ENCODE measurements at places on chromosomes 5 and 9.

DNA sequence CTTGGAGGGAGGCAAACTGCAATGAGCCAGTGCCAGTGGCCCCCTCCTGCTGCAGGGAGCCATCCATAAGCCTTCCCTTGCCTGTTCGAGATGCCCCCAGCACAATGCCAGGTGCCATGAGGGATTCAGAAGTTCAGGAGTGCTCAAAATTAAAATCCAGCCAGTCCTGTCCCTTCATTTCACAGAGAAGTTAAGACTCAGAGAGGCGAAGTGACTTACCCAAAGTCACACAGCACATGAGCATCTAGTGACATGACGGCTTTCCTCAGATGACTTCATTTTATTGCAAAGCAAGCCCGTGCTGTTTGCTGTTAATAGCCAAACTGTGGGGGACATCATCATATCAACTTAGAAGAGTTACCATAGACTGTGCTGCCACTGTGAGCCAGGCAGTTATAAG lies 69.3 kb upstream of the SAP30L start:
- DNase-seq, result no peak

DNA sequence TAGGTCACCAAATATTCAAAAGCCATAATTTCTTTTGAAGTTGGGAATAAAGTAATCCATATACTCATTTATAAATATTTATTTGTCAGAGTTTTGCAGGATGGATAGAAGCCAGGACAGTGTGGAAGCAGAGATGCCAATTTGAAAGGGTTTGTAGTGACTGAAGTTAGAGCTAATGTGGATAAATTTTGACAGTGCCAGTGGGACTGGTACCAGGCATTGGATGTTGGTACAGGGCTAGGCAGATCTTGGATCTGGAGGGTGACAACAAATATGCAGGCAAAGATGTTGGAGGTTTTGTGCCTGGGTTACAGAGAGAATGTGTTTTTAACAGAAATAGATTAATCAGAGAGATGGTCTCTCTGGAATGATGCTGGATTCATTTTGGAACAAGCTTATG lies 135.6 kb downstream of the DMRTA1 start:
- no peak for DNase-seq

GRCh38 chr5:55524816-55525215 lies 9.9 kb downstream of the PLPP1 start:
- no peak for DNase-seq

- DNase-seq, result no peak
Observed at GRCh38 chr5:116135344-116135743, 50.5 kb downstream of the COMMD10 start.

- no peak for DNase-seq
Observed at GRCh38 chr9:71472400-71472799, 295.9 kb downstream of the CEMIP2 start.

DNA sequence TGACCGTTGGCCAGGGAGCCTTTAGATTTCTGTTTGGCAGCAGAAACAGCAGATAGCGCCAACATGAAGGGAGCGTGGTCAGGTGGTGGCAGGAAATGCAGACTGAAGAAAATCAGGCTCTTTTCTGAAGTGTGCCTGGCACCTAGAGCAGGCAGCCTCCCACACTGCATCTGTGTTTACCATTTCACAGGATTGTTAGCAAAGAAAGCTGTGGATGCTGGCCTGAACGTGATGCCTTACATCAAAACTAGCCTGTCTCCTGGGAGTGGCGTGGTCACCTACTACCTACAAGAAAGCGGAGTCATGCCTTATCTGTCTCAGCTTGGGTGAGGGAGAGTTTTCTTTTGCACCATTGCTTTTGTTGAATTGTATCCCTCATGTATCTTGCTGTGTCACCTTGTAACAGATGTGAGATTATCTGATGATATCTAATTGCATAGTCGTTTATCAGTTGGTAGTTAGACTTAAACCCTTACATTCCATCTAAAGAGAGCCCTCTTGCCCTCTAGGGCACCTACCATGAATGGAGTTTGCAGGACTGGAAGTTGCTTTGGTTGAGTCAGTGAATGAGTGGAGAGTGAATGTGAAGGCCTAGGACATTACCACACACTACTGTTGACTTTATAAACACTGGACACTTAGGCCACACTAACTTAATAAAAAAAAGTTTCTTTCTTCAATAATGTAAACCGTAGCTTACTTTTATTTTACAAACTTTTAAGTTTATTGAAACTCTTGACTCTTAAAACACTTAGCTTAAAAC lies 42.8 kb downstream of the ACO1 start:
- DNase-seq, result no peak

All from vagina (tissue), 2 donors.